NCI-H526 (cell line): ENCODE measurements at places on chromosomes 5 and 9.

GRCh38 chr5:82031220-82032119 lies 59.6 kb downstream of the ATG10 start:
- peak; percentile 76 for DNase-seq

GRCh38 chr5:39024005-39024404 lies 50.2 kb downstream of the RICTOR start:
- DNase-seq = no peak

- DNase-seq = no peak
Measured at GRCh38 chr9:38043931-38044623, 24.9 kb downstream of the SHB start.

DNA sequence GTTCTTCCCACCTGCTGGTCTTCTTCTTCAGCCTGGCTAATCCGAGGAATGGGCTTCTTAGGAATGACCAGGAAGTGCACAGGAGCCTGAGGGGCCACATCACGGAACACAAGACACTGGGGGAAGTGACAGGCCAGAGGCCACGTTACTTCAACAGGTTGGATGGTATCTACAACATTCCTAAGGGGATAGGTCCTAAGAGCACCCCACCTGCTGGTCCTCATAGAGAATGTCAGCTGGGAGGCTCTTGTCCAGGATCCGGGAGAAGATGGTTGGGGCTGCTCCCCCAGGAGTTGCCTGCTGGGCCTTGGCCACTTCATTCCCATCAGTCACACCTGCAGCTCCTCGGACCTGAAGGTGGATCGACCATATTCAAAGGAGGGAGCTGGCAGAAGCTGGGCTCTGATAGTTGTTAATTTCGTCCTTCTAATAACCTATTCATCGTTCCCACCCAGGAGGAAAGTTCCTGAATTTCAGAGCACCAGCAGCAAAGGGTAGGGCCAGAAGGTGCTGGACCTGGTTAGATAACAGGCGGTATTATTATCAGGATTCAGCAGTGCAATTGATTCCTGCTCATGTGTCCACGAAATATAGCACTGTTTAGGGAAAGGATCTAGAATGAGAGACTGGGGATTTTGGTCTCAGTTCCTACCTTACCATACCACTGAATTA lies 1.3 kb downstream of the HINT2 start:
- DNase-seq = peak; percentile 24

GRCh38 chr5:35331956-35332950 lies 102.0 kb upstream of the PRLR start:
- DNase-seq = no peak

DNA sequence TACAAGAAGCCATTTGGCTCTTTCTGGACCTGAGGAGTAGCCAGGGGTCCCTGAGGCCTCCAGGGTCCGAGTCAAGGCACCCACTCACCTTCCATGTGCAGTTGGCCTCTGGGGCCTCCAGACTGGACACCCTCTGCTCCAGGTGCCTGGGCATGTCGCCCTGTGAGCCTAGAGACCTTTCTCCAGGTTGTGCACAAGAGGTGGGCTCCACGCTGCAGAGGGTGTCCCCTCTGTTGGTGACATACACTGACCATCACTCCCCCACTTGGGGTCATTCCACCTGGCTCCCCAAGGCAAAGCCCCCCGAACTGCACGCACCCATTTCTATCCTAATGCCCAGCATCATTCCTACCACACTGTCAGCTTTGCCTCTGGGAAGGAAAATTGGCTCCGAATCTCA lies 48.8 kb downstream of the RASGEF1C start:
- DNase-seq = no peak
